Upper lobe of right lung (tissue), 1 donor: ENCODE measurements at places on chromosomes 13 and 19. TPM values are rescaled to one million over a fixed set of nuclear protein-coding genes. Genes with fewer than 3 reads are reported as not detected.

GRCh38 chr13:76461999-76462398, 424.2 kb downstream of the KCTD12 start:
- no peak for DNase-seq

TNFRSF19 gene
- 17.9 TPM for total RNA-seq

DNA sequence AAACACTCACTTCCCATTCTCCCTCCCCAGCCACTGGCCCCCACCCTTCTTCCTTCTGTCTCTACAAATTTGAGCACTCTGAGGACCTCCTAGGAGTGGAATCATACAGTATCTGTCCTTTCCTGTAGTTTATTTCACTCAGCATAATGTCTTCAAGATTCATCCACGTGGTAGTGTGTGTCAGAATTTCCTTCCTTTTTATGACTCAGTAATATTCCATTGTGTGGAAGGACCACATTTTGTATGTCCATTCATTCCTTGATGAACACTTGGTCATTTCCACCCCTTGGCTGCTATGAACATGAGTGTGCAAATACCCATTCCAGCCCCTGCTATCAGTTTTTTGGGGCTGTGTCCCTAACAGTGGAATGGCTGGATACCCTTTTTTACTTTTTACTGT, 9.8 kb downstream of the KLF2 start:
- DNase-seq: no peak

CD33 gene
- total RNA-seq: 20.7 TPM

DNA sequence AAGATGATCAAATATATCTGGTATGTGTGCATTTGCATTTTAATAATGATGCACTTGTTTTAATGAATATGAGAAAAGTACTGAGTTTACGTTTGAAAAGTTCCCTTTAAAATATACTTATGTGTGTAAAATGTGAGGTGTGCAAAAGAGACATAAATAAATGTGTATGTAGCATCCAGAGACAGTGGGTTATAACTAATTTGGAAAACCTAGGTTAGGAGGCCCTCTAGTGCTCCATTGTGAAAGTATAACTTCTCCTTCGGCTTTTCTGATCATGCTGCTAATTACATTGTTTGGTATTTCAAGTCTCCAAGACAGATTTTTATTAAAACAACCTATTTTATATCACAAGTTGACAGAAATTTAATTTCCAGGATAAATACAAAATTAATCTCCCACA, 30.1 kb downstream of the SCEL start:
- no peak for DNase-seq

NKPD1 gene
- total RNA-seq: not detected

GRCh38 chr13:105291987-105292386, 1243.5 kb downstream of the EFNB2 start:
- DNase-seq: no peak

DNA sequence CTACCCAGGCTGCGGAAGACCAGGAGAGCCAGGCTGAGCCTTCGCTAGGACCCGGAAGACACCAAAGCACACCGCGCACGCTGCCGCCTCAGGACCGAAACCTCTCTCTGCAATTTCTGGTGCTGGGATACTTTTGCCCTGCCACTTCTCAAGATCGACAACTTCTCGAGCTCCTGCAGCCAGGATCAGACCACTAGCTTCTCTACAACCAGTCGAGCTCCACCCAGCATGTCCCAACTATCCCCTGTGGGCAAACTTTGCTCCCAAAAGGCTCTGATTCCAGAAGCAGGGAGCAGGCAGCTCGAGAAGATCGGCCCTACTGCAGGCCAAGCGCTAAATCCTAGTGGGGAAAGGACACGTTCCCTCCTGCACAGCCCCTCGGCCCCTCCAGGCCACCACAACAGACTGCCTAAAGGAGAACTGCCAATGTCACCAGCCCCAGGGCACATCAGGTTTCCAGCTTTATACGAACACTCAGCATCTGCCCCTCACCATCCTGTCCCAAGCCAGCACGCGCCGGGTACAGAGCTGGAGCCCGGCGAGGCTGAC, 979 bp downstream of the AKAP8 start:
- peak; percentile 79 for DNase-seq
